ENCODE measurements at places on chromosomes 1 and 21. TPM values are rescaled to one million over a fixed set of nuclear protein-coding genes. Genes with fewer than 3 reads are reported as not detected.

DNA sequence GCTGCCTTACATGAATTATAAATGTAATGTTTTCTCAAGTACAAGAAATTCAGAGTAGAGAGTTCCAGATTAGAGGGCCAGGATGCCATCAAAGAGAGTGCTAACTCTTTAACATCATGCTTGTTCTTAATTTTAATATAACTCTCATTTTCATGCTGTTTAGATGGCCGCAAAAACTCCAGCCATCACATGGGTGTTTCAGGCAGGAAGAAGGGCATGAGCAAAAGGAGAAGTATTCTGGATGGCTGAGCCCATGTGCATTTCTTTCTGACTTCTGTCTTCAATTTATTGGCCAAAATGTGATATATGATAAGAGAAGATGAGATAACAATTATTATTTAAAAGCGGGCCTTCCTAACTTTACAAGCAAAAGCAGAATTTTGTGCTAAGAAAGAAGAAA is 1328.6 kb downstream of the MRPL39 start:
- H3K4me1 ChIP-seq = no peaks in the 10 kb centered on the region
- no peak for DNase-seq
- no peak overlapping the region for H3K27ac ChIP-seq
- no peak overlapping the region for H3K4me3 ChIP-seq

DNA sequence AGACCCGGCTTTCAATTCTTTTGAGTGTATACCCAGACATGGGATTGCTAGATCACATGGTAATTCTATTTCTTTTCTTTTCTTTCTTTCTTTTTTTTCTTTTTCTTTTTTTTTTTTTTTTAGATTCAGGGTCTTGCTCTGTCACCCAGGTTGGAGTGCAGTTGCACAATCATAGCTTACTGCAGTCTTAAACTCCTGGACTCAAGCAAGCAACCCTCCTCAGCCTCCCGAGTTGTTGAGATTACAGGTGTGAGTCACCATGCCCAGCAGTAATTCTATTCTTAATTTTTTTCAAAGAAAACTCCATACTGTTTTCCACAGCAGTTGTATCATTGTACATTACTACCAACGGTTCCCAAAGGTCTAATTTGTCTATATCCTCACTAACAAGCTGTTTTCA is 13.5 kb upstream of the RNF186 start:
- H3K4me3 ChIP-seq = no peak overlapping the region
- no peaks in the 10 kb centered on the region for H3K36me3 ChIP-seq
- H3K27me3 ChIP-seq = no peaks in the 10 kb centered on the region

- peak overlapping the region; percentile 44 for H3K27ac ChIP-seq
- DNase-seq = no peak
- H3K4me1 ChIP-seq = peaks cover 45% of the 10 kb centered on the region
- no peaks in the 10 kb centered on the region for H3K36me3 ChIP-seq
- H3K27me3 ChIP-seq = no peaks in the 10 kb centered on the region
Measured at GRCh38 chr1:8663915-8664329, 153.5 kb downstream of the RERE start.

DNA sequence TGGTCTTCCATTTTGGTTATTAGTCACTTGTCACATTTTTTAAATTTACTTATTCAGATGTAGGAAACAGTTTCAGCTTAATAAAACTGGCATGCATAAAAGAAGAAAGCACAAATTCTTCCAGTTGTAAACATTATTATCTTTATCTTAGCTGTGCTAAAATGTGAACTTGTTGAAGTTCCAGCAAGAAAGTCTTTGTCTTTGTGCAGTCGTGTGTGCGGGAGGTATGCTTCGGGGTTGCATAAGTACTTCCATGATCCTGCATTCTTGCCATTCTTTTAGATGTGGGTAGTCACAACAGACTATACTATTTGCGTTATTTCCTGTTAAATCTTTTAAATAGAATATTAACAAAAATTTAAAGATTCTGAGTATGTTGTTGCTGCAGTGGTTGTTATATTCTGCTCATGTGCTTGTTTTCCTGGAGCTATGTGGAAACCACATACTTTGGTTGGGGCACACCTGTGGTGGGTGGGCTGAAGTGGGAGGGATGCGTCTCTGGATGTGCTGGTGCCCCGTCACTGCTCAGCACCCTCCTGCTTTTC is 49.9 kb downstream of the CBS start:
- peaks cover 18% of the 10 kb centered on the region for H3K36me3 ChIP-seq
- H3K4me3 ChIP-seq = no peak overlapping the region
- no peaks in the 10 kb centered on the region for H3K27me3 ChIP-seq
- no peak overlapping the region for H3K27ac ChIP-seq
- no peak for DNase-seq
- H3K4me1 ChIP-seq = no peaks in the 10 kb centered on the region

DNA sequence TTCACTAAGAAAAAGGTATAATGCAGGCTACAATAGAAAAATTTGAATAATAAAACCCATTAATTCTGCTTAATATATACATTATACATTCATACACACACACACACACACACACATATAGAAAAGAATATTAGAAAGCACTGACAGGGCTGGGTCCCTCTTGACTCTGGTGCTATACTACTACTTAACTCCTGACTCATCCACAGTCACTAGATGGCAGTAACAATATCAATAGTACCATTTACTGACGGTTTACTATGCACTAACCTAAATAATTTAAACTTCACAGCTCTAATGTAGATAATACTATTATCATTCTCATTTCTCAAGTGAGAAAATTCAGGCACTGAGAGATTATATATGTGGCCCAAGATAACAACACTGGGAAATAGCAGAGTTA is 87.5 kb downstream of the COP1 start:
- H3K4me1 ChIP-seq = no peaks in the 10 kb centered on the region
- no peak overlapping the region for H3K27ac ChIP-seq
- no peak overlapping the region for H3K4me3 ChIP-seq
- no peak for DNase-seq
- H3K27me3 ChIP-seq = no peaks in the 10 kb centered on the region
- no peaks in the 10 kb centered on the region for H3K36me3 ChIP-seq

- no peak overlapping the region for H3K4me3 ChIP-seq
- no peaks in the 10 kb centered on the region for H3K27me3 ChIP-seq
- H3K4me1 ChIP-seq = no peaks in the 10 kb centered on the region
- H3K27ac ChIP-seq = no peak overlapping the region
- no peaks in the 10 kb centered on the region for H3K36me3 ChIP-seq
Measured at GRCh38 chr1:116574581-116575291, 3.9 kb upstream of the CD58 start.

DNA sequence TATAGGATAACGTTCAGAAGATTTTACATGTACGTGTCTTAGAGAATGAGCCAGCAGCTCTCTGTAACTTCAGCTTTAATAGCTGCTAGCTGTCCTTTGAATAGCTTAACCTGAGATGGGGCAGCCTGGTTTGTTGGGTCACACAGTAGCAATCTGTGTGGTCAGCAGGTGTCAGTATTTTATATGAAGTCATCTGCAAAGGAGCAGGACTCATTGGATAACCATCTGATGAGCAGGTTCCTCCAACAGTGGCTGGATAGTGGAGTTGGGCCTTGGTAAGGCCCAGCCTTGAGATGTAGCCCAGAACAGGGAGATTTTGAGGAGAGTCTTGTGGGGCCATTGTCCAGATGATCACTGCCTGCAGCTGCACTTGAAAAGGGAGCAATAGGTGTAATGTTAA is 6.4 kb downstream of the GSTM5 start:
- H3K27ac ChIP-seq = no peak overlapping the region
- no peak overlapping the region for H3K4me3 ChIP-seq
- no peaks in the 10 kb centered on the region for H3K4me1 ChIP-seq
- H3K27me3 ChIP-seq = no peaks in the 10 kb centered on the region
- DNase-seq = no peak
- no peaks in the 10 kb centered on the region for H3K36me3 ChIP-seq

DNA sequence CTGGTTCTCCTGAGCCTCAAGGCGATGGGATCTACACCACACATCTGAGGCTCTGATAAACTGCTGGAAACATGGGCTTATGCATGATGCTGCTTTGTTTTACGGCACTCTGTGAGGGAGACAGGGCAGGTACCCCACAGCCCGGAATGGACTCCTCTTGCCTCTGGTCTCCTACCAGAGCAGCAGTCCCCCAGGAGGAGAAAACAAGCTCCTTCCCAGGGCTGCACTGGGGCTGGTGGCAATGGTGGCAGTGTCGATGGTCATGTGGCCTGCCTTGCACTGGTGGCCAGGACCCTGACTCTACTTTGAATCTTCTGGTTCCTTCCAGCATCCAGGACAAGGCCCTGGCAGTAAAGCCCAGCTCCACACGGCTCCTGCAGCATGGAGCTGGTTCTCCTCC is 79.4 kb downstream of the TOMM20 start:
- H3K27me3 ChIP-seq = no peaks in the 10 kb centered on the region
- peaks cover 12% of the 10 kb centered on the region for H3K4me1 ChIP-seq
- no peak overlapping the region for H3K4me3 ChIP-seq
- H3K36me3 ChIP-seq = no peaks in the 10 kb centered on the region

- H3K4me1 ChIP-seq = no peaks in the 10 kb centered on the region
- no peak overlapping the region for H3K27ac ChIP-seq
- H3K4me3 ChIP-seq = no peak overlapping the region
- no peak for DNase-seq
- no peaks in the 10 kb centered on the region for H3K27me3 ChIP-seq
- no peaks in the 10 kb centered on the region for H3K36me3 ChIP-seq
Measured at GRCh38 chr1:24257373-24257772, 61.8 kb upstream of the GRHL3 start.

DNA sequence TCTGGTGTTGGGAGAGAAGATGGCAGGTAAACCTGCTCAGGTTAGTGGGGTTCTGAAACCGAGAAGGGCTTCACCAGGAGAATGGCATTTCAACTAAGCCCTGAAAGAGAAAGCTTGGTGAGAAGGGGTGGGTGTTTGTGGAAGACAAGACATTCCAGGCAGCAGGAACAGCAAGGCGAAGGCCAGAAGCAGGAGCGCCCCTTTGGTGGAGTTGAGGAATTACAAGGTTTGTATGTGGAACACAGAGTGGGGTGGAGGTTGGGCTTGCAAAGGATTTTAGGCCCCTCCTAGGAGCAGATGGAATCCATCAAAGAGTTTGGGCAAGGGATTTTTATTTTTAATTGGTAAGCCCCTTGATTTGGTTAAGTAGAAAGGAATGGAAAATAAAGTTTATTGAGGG is 24.8 kb upstream of the ELOA start:
- no peaks in the 10 kb centered on the region for H3K36me3 ChIP-seq
- DNase-seq = no peak
- peaks cover 10% of the 10 kb centered on the region for H3K4me1 ChIP-seq
- no peaks in the 10 kb centered on the region for H3K27me3 ChIP-seq
- no peak overlapping the region for H3K4me3 ChIP-seq

- no peak overlapping the region for H3K27ac ChIP-seq
- no peaks in the 10 kb centered on the region for H3K4me1 ChIP-seq
- no peaks in the 10 kb centered on the region for H3K27me3 ChIP-seq
- DNase-seq = no peak
- H3K36me3 ChIP-seq = no peaks in the 10 kb centered on the region
Measured at GRCh38 chr1:241888232-241888631, 40.2 kb downstream of the EXO1 start.

GRCh38 chr1:228081144-228081543 is 1.4 kb upstream of the ARF1 start:
- peak overlapping the region; percentile 98 for H3K4me3 ChIP-seq
- H3K36me3 ChIP-seq = no peaks in the 10 kb centered on the region
- H3K4me1 ChIP-seq = no peaks in the 10 kb centered on the region
- no peaks in the 10 kb centered on the region for H3K27me3 ChIP-seq
- DNase-seq = peak; percentile 56

DNA sequence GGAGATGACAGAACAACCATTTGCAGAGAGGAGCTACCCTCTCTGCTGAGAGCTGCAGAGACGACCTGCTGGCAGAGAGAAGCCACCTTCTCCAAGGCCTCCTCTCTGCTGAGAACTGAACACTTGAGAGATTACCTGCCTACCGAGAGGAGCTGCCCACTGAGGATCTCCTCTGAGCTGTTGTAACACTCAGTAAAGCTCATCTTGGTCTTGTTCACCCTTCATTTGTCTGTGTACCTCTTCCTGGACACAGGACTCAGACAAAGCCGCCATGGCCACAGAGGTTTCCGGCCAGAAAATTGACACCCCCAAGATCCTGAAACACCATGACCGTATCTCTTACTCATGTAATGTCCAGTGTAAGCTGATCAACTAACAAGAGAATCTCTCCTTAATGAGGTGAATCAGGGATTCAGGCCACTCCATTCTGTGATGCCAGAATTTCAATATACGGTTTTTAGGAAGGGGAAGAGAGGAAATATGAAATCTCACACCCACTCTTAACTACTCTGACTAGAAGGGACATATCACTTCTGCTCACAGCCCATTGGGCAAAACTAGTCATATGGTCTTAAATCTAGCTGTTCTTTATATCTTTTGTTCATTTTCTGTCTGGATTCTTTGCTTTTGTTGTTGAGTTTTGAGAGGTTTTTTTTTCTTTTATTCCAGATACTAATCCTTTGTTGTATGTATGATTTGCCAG is 83.8 kb downstream of the RHOU start:
- H3K27ac ChIP-seq = no peak overlapping the region
- H3K4me1 ChIP-seq = no peaks in the 10 kb centered on the region
- DNase-seq = no peak
- no peaks in the 10 kb centered on the region for H3K36me3 ChIP-seq
- no peak overlapping the region for H3K4me3 ChIP-seq
- H3K27me3 ChIP-seq = no peaks in the 10 kb centered on the region

DNA sequence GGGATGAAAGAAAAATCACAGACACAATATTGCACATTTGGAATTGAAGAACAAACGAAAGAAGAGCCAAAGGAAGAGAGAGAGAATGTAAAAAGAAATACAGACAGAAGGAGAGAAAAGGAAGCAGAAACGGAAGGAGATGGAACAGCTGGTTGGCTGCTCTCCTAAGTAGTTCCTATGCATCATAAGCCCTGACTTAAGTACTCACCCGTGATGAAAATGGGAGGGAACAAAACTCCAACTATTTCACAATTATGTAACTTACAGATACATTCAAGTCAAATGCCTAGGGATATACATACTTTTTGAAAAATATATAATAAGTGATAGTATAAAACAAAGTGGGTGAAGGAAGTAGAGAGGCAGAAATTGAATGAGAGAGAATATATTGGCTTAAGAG is 88.5 kb downstream of the TTLL7 start:
- no peaks in the 10 kb centered on the region for H3K4me1 ChIP-seq
- no peaks in the 10 kb centered on the region for H3K27me3 ChIP-seq
- no peak for DNase-seq
- H3K36me3 ChIP-seq = no peaks in the 10 kb centered on the region
- no peak overlapping the region for H3K4me3 ChIP-seq

TRPM2 gene
- total RNA-seq = 1.4 TPM

FALEC gene
- total RNA-seq = not detected

DLGAP3 gene
- total RNA-seq = 0.13 TPM

TACSTD2 gene
- total RNA-seq = 4.7 TPM

MRAP gene
- 0.37 TPM for total RNA-seq

SLC44A3 gene
- 2.3 TPM for total RNA-seq

SPATA46 gene
- not detected for total RNA-seq

MAP1LC3C gene
- not detected for total RNA-seq

TNFAIP8L2 gene
- 1.1 TPM for total RNA-seq
